ENCODE measurements at places on chromosomes 5 and 9.

- DNase-seq, result peak; percentile 30
Measured at GRCh38 chr5:62268234-62268633, 37.8 kb upstream of the KIF2A start.

- no peak for DNase-seq
Measured at GRCh38 chr5:8418049-8418426, 549.1 kb downstream of the MTRR start.

- DNase-seq, result no peak
Measured at GRCh38 chr9:18824095-18824666, 208.8 kb downstream of the SAXO1 start.

- DNase-seq, result no peak
Measured at GRCh38 chr5:34854459-34855174, 15.7 kb downstream of the TTC23L start.

GRCh38 chr5:143801252-143801939 is 10.6 kb upstream of the HMHB1 start:
- no peak for DNase-seq

DNA sequence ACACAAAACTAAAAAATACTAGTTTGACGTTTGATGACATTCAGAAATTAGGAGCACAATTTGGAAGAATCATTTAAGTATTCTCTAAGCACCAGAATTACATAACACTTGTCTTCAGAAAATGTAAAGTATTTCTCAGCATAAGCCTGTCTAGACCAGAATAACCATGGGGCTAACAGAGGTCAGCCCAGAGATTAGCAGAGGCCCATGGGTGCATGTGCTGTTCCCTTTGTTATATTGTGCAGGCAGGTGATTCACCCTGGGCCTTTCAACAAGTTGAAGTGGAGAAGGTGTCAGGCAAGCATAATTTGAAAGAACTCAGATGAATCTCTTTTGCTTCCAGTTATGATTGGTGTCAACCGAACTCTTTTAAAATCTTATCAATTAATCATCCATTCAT is 227.9 kb downstream of the LURAP1L start:
- DNase-seq, result peak; percentile 30
